GM23248 (cell line): ENCODE measurements at places on chromosomes 6 and 20. TPM values are rescaled to one million over a fixed set of nuclear protein-coding genes. Genes with fewer than 3 reads are reported as not detected.

- DNase-seq: peak; percentile 86
Measured at GRCh38 chr6:45791211-45792168, 224.2 kb downstream of the CLIC5 start.

- no peak for DNase-seq
Measured at GRCh38 chr6:21263531-21264287, 329.8 kb upstream of the SOX4 start.

DNA sequence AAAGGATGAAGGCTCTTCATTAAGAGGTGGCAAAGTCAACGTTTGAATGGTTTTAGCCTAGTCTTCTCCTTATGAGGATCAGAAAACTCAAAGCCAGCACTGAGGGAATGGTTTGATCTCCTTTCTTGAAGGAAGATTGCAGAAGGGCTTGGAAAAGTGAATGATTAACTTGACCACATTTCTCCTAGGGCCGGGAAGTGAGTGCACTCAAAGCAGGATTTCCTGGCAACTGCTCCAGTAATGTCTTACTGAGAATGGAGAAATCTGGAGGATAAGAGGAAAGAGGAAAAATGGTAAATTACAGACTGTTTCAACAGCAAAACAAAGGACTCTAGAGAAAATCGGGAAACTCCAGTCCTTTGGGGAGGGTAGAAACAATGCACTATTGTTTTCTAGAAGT lies 189.0 kb upstream of the FOXA2 start:
- no peak for DNase-seq

DNA sequence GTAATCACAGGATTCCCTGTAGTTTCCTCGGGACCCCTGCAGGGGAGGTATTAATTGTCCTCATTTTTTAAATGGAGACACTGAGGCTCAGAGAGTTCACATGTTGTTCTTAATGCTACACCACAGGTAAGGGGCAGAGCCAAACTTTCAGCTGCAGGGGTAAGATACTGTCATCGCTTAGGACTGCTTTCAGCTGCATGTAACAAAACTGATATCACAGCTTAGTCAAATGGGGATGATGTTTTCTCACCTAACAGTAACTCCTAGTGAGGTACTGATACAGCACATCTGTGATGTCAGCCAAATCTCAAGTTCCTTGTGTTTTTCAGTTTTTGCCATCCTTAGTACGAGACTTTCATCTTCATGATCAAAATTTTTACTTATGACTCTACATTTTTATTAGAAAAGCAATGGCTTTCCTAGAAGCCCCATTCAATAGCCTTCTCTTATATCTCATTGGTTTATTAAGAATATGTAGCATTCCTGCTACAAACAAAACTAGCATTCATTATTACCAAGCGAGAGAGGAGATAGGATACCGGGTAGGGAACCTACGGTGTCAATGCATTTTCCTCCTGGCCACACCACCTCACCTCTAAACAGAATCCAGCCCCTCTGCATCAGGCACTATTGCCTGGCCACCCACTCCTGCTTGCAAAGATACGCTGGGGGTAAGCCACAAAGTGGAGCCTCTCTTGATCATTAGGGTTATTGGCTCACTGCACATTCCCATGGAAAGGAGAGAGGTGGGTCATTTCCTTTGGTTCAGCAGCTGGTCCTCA lies 557.5 kb downstream of the CD83 start:
- DNase-seq: no peak

DNA sequence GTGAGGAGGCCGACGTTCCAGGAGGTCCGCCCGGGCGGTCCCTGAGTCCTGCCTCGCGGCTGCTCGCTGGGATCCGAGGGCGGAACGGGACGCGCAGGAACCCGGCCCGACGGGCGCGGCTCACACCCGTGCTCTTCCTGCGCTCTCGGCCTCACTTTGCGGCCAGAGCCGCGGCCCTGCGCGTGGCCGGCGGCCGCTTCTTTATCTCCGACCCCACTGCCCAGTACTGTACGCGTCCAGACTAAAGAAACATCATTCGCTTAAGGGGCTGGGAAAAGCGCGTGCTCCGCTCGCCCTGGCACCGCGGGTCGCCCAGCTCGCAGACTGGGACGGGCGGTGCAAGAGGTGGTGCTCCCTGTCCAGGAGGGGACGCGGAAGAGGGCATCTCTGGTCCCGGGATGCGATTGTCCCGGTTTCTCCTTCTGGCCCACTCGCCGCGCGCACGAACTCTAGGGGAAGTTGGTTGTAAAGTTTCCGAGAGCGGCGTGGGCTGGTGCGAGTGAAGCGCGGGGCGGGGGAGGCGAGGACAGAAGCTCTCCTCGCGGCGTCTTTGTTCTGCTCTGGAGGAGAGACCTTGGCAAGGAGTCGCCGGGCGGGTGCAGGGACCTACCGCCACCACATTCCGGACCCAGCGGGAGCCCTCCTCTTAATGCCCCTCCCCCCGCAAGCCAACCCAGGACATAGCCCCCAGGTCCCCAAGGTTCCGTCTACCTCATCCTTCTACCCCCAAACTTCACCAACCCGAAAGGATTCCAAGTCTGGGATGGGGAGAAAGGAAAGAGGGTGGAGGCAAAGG lies 71.0 kb downstream of the SOX4 start:
- DNase-seq: peak; percentile 60

- DNase-seq: peak; percentile 86
Measured at GRCh38 chr6:52570291-52570700, 6.6 kb downstream of the TRAM2 start.

- no peak for DNase-seq
Measured at GRCh38 chr6:100126790-100127484, 132.9 kb upstream of the MCHR2 start.

DNA sequence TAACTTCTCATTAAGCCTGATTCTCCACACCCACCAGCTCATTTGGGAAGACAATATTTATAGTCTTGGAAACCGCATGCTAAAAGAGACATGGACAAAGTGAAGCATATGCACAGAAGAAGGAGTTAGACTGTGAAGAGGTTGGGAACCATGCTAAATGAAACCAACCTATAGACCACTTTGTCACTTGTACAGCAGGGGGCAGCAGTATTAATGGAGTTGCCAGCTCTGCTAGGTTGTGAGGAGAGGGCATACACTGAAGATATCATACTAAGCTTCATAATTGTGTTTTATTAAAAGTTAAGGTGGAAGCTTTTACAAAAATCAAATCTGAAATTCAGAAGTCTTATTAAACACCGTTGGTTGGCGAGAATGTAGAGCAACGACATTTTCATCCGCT lies 38.3 kb upstream of the HMGCLL1 start:
- peak; percentile 57 for DNase-seq

DNA sequence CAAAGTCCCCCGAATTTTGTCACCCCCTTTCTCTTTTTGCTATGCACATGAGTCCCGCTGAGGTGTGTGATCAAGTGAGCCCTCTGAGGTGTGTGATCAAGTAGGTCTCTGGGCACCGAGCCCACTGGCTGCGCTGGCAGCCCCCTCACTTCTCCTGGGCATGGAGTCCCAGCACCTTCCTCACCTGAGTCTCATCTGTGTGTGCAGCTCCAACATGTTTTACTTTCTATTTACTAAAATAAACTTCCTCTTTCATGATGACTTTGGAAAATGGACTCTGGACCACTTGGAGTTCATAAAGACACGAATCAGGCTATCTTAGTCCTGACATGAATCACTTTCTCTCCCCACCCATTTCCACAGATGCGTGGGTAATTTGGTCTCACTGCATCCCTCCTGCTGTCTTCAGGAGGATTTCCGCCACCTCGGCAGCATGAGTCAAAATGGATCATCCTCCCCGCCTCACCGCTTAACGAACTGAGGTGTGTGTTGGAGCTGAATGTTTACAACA lies 39.8 kb downstream of the PRDM1 start:
- peak; percentile 36 for DNase-seq

DNA sequence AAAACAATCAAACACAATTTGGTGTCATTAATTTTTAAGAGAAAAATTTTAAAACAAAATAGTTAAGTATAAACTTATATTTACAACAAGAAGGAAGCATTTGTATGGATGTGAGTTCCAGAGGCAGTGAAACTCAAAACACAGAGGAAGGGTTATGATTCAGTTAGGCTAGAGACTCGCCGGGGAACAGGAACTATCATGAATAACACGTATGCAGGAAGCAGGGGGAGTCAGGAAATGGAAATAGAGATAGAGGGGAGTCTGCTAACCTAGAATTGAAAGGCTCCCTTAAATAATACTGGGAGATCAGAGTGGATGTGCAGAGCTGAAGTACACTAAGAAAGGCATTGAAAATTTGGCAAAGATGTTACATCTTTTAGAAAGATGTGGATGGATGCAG lies 14.2 kb upstream of the HLA-DRB1 start:
- DNase-seq: no peak

- DNase-seq: no peak
Measured at GRCh38 chr6:168574699-168575195, 133.8 kb downstream of the SMOC2 start.

- DNase-seq: no peak
Measured at GRCh38 chr6:134521116-134521501, 203.2 kb upstream of the SGK1 start.

GRCh38 chr6:99912657-99913056 lies 81.4 kb downstream of the MCHR2 start:
- DNase-seq: no peak

DNA sequence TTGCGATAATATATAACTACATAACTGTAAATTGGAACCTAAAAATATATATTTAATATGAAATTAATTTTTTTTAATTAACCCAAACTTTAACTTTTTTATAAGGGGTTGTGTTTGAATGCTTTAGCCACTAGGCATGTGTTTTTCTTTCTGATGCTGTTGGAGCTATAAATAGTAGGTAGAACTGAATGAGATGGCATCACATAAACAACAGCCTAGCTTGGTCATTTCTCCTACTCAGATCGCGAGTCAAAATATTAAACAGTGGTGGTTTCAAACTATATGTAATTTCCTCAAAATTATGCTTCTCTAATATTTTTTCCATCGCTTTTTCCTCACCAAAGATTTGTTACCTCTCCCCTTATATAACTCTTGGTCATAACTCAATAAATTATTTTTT lies 243.2 kb downstream of the ARID1B start:
- DNase-seq: peak; percentile 78

GRCh38 chr6:52577022-52577777 lies at the start of gene TRAM2:
TSS of gene TRAM2 (minus strand) at chr6:52577060. CDS start at chr6:52576915, 145 bp downstream.
- DNase-seq: peak; percentile 90

DNA sequence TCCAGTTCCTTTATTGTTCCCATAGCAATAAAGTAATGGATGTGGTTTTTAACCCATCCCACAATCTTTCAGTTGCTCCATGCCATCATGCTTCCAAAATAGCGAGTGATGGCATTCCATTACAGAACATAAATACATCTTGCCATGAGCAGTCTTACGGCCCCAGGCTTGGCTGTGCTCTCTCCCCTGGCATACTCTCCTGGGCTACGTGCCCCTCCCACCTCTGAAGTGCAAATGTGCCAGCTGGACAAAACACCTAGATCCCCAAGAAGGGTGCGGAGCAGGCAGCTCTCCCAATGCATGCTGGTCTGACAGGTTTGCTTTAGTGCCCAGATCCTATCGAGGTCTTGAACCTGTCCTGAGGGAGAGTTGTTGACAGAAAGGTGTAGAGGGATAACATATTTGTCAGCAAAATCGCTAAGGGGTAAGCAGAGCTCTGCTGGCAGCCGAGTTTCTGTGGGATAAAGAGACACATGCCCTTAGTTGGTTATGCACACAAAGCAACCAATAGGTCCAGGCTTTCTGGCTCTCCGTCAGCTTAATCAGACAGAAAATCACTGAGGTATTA lies 43.9 kb upstream of the PAX1 start:
- no peak for DNase-seq

GRCh38 chr6:169326067-169326799 lies 72.6 kb upstream of the THBS2 start:
- peak; percentile 29 for DNase-seq

- peak; percentile 35 for DNase-seq
Measured at GRCh38 chr20:46128310-46129151, 10.4 kb downstream of the CD40 start.

The PTCRA gene
- total RNA-seq: not detected in 2 replicates

The JPH2 gene
- total RNA-seq: 7.8 and 9.7 TPM in 2 replicates

The ADGRB3 gene
- total RNA-seq: not detected in 2 replicates

The CUL9 gene
- 15.0 and 26.1 TPM in 2 replicates for total RNA-seq

The THBS2 gene
- 124 and 137 TPM in 2 replicates for total RNA-seq

The ENPP5 gene
- 0.51 TPM in 1 of 2 replicates, not detected in the other for total RNA-seq

The FGD2 gene
- total RNA-seq: not detected in 2 replicates

The DDO gene
- total RNA-seq: not detected in 2 replicates

The SLC12A5 gene
- total RNA-seq: not detected in 2 replicates

The GLO1 gene
- total RNA-seq: 139 and 142 TPM in 2 replicates

The PLEKHG1 gene
- total RNA-seq: 0.11 and 3.7 TPM in 2 replicates
